ENCODE measurements at places on chromosomes 5 and 9.

GRCh38 chr5:111469903-111470302 is 42.4 kb downstream of the STARD4 start:
- DNase-seq, result no peak

DNA sequence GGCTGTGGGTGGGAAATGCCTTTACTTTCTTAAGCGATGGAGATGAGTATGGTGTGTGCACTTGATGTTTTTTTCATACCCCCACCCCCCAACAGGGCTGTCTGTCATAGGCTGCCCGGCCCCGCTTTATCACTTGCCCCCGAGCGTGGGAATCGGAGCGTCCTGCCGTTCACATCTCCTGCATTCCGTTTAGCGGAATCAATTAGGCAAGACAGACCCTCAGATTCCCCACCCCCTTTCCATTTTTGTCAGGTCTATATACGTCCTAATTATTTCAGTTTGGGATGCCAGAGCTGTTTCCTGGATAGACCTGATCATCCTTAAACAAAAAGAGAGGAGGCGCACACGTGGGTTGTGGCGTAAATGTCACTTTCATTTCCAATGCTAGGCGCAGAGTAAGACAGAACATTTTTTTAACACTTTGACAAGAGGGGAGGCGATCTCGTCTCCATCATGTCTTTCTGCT is 217.2 kb downstream of the MEF2C start:
- no peak for DNase-seq

- no peak for DNase-seq
Observed at GRCh38 chr5:53262348-53262970, 152.9 kb upstream of the MOCS2 start.

DNA sequence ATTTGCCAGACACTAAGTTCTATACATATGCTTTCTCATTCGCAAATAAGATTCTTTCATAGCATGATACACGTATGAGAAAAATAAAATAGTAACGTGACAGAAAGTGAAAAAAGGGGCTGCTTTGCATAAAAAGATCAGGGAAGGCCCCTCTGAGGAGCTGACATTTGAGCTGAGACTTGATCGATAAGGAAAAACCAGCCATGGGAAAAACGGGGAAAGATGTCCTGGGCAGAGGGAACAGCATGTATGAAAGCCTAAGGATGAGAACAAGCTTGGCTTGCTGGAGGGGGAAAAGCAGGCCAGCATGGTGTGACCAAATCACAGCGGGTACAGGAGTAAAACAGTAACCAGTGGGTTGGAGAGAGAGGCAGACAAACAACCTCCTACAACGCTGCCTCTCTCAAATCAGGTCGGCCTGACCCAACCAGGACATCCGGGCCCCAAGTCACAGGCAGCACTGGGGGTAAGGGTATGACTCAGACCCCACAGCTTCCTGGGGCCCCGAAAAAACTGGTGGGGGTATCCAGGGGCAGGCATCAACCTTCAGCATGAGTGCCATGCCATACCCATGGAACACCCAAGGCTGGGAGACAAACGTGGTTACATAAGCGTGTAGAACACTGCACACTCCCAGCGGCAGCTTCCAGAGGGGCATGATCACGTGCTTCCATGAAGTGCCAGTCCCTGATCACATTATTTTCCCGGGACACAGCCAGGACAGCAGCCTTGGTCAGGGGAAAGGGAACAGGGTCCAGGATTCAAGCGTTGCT is 2.2 kb downstream of the TNIP1 start:
- DNase-seq, result no peak

- no peak for DNase-seq
Observed at GRCh38 chr5:125005266-125005665, 258.8 kb upstream of the ZNF608 start.

- DNase-seq, result no peak
Observed at GRCh38 chr5:56827049-56827448, 11.7 kb downstream of the MAP3K1 start.

GRCh38 chr9:73916016-73916673 is 581.0 kb upstream of the RORB start:
- DNase-seq, result no peak

- no peak for DNase-seq
Observed at GRCh38 chr9:107755246-107755645, 265.7 kb upstream of the KLF4 start.

GRCh38 chr5:18097817-18098216 is 463.6 kb downstream of the TAF11L14 start:
- no peak for DNase-seq

- DNase-seq, result no peak
Observed at GRCh38 chr9:132985489-132985888, 7.0 kb downstream of the GFI1B start.

- DNase-seq, result no peak
Observed at GRCh38 chr5:74949976-74950375, 83.8 kb upstream of the FAM169A start.

GRCh38 chr9:36194326-36195000 is 3.7 kb downstream of the CLTA start:
- no peak for DNase-seq

- DNase-seq, result no peak
Observed at GRCh38 chr5:149940077-149940574, 4.5 kb downstream of the PDE6A start.

DNA sequence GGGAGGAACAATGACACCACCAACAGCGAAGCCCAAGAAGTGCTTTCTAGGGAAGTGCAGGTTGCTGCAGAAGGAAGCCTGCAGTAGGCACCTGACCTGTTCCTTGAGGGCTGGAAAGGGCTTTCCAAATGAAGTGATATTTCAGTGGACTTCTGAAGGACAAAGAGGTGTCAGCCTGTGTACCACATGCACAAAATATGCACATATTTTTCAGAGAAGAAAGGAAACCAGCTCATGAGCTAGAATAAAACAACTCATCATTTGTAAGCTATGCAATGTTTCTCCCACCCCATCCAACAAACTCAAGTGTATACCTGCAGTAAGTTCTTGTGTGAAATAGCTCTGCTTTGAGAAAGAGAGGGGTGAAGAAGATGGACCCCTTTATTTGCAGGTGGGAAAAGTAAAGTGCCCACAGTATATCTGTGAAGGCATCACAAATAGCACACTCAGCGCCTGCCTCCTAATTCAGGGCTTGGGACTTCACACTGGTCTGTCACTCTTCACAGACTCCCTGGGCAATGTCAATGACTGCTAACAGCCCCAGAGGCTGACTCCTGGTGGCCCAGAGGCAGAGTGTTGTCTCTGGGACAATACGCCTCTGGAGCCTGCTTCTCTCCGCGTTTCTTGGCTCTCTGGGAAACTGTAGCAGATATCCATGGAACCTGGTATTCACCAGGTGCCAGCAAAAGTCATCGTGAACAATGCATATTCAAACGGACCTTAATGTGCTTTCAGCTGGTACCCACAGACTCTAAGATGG is 198.1 kb upstream of the EFNA5 start:
- DNase-seq, result no peak

DNA sequence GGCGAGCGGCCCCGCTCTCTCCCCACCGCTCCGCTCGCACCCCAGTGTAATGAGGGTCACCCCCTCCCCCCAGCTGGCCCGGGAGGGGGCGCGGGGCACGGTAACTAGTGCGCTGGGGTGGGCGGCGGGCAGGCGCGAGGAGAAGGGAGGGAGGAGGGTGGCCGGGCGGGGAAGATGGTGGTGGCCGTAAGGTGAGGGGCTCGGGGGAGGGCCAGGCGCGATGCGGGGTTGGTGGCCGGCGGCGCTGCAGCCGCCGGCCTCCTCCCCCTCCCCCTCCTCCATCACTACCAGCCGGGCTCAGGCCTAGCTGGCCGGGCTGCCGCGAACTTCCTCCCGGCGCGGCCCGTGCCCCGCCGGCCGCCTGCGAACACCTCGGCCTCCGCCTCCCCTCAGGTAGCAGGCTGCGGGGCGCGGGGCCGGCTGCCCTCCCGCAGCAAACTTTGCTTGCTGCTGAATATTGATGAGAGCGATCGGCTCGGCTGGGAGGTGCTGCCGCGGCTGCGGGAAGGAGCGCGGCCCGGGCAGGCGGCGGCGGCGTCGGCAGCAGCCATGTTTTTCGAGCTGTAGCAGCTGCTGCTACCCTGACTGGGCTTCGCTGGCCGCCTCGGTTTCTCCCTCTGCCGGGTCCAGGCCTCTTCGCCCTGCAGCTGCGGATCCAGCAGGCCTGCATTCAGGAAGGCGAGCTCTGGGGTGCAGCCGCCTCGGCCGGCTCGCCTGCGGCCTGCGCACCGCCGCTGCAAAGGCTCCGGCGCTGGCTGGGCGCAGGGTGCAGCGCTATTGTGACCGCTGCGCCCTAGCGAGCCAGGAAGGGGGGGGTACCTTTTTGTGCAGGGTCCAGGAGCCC is 502 bp downstream of the NSD1 start:
- no peak for DNase-seq

DNA sequence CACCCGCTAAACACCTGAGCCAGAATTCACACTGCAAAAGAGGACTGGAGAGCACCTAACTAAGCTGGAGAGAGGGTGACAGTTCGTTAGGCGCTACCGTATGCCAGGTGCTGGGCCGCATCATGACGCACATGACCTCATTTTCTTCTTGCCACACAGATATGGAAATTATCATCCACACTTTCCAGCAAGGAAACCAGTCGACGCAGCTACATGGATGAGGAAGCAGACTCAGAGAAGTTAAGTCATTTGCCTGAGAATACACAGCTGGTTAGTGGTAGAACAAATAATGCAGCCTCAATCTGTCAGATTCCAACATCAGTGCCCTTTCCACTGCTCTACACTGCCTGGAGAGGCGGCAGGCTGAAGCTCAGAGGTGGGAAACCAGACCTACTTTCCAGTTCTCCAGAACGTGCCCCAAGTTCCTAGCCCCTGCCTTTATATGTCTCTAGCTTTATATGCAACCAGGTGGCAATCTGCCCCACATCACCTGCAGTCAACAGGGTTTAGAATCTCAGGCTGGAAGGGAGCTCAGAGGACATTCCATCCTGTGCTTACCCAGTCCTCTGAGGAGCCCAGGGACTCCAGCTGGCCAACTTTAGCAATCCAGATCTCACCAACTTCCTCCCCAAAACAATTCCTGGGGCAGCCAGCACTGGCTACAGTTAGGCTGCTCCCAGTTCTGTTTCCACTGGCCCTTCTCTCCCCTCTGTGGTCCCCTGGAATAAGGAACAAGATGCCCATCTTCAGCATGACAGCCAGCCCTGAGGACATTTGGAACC is 8.8 kb downstream of the TNIP1 start:
- no peak for DNase-seq

GRCh38 chr9:33860200-33860871 is 43.4 kb downstream of the UBE2R2 start:
- no peak for DNase-seq

DNA sequence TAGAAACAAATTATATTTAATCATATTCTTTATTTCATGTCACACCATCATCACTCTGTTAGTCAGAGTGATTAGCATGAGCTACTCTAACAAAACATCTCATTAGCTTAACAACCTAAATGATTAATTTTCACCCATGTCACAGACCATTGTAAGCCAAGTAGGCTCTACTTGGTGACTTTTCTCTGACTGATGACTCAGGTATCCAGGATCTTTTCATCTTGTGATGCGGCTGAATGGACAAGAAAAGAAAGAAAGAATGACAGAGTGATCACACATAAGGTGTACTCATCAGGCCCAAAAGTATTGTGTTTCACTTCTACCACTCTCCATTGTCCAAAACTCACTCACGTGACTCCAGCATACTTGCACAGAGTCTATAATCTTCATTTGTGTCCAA is 299.3 kb downstream of the ANXA1 start:
- DNase-seq, result no peak

DNA sequence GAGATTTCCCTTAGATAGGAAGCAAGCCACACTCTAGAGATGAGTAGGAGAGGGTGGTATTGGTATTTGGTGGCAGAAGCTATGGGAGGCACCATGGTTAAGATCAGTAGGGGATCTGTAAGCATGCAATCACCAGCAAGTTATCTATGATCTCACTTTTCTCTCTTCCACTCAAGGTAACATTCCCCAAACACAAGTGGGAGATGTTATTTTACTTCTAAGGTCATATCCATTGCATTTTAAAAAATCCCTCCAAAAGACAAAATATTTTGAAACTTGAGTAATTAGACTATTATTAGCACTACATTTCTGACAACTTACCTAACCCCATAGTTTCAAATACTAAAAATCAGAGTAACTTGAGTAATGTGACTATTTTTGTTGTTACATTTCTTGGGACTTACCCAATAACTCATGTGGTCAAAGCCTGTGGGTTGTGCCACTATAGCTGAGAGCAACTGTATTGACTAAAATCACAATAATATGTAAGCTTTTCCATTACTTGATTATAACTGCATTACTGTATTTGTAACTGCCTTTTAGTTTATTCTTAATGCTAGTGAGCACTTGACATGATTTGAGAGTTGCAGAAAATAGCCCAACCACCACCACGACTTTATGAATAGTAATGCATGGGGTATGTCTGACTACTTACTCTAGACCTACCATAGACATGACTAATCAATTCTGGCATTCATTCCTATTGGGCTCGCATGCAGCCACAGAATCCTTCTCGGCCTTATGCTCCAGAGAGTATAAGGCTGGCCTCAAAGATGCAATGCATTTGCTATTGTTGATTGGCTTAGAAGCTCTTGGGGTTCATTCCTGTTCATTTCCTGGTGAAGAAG is 264.7 kb downstream of the TRIM32 start:
- DNase-seq, result no peak

GRCh38 chr5:150397146-150397781 is 15.4 kb downstream of the CD74 start:
- no peak for DNase-seq

DNA sequence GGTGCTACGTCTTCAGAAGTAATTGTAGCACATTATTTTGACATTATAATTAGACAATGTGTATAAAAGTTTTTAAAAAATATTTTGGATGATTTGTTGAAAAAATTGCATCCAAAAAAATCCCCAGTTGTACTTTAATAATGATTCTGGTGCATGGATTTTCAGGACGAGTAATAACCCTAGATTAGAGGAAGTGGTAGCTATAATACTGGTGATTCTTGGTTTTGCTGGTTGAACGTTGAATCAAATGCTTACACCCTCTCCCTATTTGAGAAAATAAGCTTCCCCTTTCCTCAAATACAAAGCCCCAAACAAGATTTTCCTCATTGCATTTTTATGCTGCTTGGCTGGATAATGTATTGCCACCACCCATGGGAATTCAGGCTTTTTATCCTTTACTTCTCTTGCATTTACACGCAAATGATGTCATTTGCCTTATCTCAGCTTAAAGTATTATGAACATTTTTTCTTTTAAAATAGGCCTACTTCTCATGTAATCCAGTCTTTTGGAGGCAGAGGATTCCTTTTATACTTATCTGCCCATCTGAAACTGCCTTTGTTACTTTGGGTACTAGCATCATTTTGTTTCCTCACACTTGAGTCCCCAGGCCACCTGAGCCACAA is 86.3 kb downstream of the UBE2R2 start:
- no peak for DNase-seq

- no peak for DNase-seq
Observed at GRCh38 chr9:84615544-84615943, 54.0 kb upstream of the NTRK2 start.

DNA sequence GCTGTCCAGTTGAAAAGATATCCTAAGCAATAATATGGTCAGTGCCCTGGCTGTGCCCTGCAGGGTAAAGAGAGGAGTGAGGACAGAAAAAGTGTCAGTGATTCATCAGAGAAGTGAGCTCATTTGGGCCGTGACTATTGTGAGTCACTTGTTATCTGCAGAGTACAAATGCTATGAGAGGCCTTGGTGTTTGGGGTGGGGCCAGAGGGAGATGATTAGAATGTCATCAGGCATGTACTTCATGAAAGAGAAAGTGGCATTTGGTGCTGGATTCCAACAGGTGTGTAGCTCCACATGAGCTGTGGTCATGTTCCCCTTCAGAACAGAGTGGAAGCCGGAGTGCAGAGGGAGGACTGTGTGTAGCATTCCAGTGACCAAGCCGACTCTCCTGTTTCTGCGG is 174.1 kb downstream of the KDM4C start:
- DNase-seq, result no peak
